Activated CD4-positive, alpha-beta T cell treated with anti-CD3 and anti-CD28 coated beads, Interleukin-2, amount 10 ng/mL, durations not matched to agents 24 days and 14 days (primary cell): ENCODE measurements at places on chromosomes 16 and 17. TPM values are rescaled to one million over a fixed set of nuclear protein-coding genes. Genes with fewer than 3 reads are reported as not detected.

DNA sequence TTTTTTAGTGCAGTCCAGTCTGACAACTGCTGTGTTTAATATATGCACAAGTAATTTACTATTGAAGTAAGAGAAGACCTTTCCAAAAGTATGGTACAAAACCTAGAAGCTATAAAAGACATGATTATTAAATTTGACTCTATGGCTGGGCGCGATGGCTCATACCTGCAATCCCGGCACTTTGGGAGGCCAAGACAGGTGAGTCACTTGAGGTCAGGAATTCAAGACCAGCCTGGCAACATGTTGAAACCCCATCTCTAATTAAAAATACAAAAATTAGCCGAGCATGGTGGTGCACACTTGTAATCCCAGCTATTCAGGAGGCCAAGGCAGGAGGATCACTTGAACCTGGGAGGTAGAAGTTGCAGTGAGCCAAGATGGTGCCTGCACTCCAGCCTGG lies 41.4 kb upstream of the VWA3A start:
- no peaks in the 10 kb centered on the region for H3K36me3 ChIP-seq
- H3K27me3 ChIP-seq, result no peaks in the 10 kb centered on the region
- peaks cover 18% of the 10 kb centered on the region for H3K4me1 ChIP-seq
- H3K27ac ChIP-seq, result no peak overlapping the region
- H3K4me3 ChIP-seq, result no peak overlapping the region

- H3K27ac ChIP-seq, result peak overlapping the region; percentile 89
- H3K4me1 ChIP-seq, result peaks cover 30% of the 10 kb centered on the region
- peaks cover 13% of the 10 kb centered on the region for H3K27me3 ChIP-seq
- peak overlapping the region; percentile 85 for H3K4me3 ChIP-seq
Observed at GRCh38 chr17:40068917-40069750, 6.4 kb downstream of the THRA start.

DNA sequence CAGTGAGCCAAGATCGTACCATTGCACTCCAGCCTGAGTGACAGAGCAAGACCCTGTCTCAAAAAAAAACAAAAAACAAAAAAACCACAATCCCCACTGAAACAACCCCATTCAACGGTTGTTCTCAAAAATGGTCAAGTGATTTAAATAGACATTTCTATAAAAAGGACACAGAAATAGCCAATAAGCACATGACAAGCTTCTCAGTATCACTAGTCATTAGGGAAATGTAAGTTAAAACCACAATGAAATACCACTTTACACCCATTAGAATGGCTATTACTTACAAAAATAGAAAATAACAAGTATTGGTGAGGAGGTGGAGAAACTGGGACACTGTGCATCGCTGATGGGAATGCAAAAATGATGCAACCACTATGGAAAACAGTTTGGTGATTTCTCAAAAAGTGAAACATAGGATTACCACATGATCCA lies 26.6 kb upstream of the MYLK3 start:
- H3K27me3 ChIP-seq, result peaks cover 2% of the 10 kb centered on the region
- no peaks in the 10 kb centered on the region for H3K4me1 ChIP-seq
- H3K4me3 ChIP-seq, result no peak overlapping the region
- H3K36me3 ChIP-seq, result no peaks in the 10 kb centered on the region

DNA sequence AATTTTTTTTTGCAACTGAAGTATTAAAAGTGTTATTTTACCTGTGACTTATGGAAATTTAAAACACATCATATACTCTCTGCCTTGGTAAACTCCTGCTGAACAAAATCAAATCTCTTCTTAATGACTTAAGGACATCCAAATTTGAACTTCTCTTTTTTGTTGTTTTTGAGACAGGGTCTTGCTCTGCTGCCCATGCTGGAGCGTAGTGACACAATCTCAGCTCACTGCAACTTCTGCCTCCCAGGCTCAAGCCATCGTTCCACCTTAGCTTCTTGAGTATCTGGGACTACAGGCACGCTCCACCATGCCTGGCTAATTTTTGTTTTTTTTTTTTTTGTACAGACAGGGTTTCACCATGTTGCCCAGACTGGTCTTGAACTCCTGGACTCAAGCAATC lies 56.1 kb downstream of the SKAP1 start:
- H3K4me3 ChIP-seq, result no peak overlapping the region
- H3K4me1 ChIP-seq, result peaks cover 20% of the 10 kb centered on the region
- peaks cover 27% of the 10 kb centered on the region for H3K36me3 ChIP-seq
- no peak for DNase-seq
- no peak overlapping the region for H3K27ac ChIP-seq

Gene ELMO3
- total RNA-seq, result 8.2 and 8.7 TPM in 2 replicates

Gene SLC5A11
- not detected in 2 replicates for total RNA-seq

Gene PRKCB
- total RNA-seq, result 79.9 and 84.2 TPM in 2 replicates

Gene OR1E1
- not detected in 2 replicates for total RNA-seq
